ENCODE measurements at places on chromosomes 4 and X.

- DNase-seq = no peak
These were observed 138.4 kb upstream of the HHIP start for GRCh38 chr4:144507311-144508101.

DNA sequence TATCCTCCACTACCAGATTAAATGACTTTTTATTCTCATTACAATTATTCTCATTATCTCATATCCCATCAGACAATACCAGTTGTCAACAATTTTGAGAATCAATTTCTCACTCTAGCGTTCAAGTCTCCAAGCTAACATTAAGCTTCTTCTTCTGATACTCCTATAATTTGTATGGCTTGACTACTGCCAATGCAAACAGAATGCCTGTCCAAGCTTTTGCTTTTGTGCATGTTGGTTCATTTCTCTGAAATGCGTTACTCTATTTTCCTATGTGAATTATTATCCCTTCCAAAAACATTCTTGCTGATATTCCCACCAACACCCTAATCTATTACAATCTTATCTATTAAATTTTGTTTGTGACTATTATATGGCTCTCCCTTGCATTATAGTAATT, 1602.3 kb downstream of the C4orf33 start:
- no peak for DNase-seq

DNA sequence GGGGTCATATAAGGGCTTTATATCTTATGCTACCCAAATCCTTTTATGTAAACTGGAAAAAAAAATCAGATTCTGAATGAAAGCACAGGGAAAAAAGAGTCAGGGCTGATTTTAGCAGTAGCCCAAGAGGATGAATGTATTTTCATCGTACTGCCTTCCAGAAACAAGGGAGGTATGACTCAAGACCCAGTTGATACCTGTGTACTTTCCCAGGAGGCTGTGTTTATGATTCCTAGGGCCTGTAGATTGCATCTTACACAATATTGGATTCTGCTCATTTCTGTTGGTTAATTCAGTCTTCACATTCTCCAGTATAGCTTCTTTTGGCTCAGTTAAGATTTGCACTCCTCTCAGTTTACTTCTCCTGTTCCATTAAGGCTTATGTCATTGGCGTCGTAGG, 127.9 kb upstream of the LIMCH1 start:
- no peak for DNase-seq

DNA sequence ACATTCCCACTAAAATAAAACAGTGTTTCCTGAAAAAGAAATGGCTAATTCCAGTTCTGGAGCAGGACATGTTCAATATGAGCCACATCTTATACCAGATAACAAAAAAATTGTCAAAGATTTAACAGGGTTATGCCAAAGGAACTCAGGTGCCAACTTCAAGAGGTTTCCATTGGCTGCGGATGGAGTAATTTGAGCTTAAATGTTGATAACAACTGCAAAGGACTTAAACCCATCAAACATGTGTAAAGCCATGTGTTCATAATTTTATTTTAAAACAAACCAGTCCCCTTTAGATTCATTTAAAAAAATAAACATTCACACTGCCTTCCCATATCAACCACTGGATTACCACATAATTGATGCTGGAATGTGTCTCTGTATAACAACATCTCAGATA, 156.4 kb upstream of the PCDH18 start:
- no peak for DNase-seq

- DNase-seq = no peak
These were observed 17.9 kb upstream of the ADRA2C start for GRCh38 chr4:3748136-3748898.

DNA sequence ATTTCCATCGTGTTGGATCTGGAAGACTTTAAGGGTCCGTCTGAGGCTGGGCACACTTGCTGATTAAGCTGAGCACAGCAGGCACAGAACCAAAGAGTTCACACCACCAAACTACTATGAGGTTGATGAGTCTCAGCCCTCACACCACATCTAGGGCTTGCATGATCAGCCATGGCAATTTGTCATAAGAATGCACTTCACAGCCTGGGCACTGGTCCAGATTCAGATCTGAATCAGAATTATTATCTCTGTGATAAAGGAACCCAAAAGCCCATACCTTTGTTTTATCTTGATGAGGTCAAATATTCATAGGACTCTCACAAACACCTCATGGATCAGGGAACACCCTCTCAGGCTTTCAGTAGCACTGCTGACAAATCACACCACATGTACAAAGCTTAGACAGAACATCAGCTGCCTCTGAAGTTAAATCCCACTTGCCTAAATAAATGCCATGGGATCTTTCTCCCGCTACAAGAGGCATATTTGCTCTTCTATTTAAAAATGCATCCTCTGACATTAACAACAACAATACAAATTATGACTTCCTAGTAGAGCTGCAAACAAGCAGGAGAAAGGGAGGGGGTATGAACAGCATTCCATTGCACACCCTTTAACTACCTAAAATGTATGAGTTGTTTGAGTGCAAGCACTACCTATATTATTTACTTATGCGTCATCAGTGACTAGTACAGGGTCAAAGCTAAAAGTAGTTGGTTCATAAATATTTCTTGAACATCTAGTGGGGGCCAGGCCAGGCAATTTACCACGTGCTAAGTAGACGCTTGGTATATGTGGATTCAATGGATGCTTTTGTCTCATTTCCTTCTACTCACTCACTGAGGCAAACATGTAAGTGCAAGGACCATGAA, 186.3 kb upstream of the FGF13 start:
- no peak for DNase-seq

DNA sequence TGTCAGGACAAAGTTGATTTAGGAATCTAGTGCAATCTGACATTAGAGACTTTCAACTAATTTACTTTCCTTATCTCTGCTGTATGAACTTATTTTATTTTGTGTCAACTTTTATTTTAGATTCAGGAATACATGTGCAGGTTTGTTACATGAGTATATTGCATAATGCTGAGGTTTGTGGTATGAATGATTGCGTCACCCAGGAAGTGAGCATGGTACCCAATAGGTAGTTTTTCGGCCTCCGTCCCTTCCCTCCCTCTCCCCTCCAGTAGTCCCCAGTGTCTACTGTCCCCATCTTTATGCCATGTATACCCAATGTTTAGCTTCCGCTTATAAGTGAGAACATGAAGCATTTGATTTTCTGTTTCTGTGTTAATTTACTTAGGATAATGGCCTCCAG, 68.7 kb upstream of the TEX13D start:
- DNase-seq = no peak

- DNase-seq = no peak
These were observed 61.5 kb downstream of the AMOT start for GRCh38 chrX:112779139-112779538.

DNA sequence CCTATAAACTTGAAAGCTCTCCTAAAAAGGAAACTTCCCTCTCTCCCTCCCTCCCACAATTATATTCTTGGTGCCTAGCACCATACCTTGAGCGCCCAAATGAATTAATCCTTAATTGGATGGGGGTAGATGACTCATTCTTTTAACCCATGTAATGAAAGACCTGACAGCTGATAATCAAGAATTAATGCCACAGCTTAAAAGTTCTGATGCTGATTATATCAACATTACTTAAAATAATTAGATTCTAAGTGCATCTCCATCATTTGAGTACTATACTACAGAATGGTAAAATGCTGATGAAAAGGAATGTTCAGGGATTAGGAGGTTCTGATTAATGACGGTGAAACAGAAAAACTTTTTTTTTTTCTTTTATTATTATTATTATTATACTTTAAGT, 117.0 kb downstream of the ENOX2 start:
- DNase-seq = no peak

- no peak for DNase-seq
These were observed 87.5 kb downstream of the SPANXN3 start for GRCh38 chrX:143429811-143430210.

GRCh38 chrX:107691024-107691448, 62.7 kb downstream of the PRPS1 start:
- DNase-seq = no peak

DNA sequence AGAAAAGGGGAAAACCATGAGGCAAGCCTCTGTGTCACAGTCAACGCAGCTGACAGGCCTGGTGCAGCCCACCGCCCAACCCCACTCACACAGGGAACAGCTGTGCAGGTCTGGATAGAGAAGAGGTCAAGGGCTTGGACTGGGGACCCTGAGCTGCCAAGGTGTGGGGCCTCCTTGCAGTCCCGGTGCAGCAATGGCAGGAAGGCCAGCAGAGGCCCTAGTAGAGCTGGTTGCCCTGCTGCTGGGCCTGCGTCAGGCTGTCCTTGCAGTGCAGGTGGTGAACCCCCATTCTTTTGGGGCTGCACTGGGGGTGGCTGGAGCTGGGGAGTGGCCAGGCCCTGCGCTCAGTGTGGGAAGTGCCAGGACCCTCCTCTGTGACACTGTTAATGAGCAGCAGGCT, 482.0 kb downstream of the SMARCA1 start:
- no peak for DNase-seq

GRCh38 chr4:61246034-61246433, 45.9 kb downstream of the ADGRL3 start:
- no peak for DNase-seq

DNA sequence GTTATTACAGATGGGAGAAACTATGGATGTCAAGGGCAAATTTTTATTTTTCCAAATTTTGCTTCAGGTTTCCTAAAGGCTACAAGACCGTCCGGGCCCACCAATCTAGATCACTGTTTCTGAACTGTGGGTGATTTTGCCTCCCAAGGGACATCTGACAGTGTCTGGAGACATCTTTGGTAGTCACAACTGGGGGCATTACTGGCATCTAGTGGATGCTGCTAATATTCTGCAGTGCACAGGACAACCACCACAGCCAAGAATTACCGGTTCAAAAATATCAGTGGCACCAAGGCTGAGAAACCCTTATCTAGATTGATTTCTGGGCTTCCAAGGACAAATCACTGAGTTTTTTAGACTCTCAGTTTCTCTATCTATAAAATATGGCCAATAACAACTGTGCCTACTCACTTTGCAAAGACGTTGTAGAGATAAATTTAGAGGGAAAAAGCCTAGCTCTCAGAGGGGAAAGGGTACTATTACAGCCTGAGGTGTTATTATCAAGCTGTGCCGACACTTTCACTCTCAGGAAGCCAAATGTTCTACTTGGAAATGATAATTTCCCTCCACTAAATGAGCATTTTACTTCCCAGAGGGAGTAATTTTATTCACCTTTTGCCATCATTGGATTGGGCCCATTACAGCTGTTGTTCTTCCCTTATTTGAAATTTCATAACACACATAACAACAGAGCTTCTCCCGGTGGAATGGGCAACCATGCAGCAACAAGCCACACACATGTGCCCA, 442.1 kb downstream of the CENPC start:
- no peak for DNase-seq

Data from stimulated activated CD8-positive, alpha-beta memory T cell treated with anti-CD3 and anti-CD28 coated beads, Interleukin-4, amount 100 ng/mL, for 48 hours (primary cell).